ENCODE measurements at places on chromosomes 16 and 17.

- DNase-seq: peak; percentile 78
These were observed 19.6 kb upstream of the TNFRSF13B start for GRCh38 chr17:16991349-16992009.

DNA sequence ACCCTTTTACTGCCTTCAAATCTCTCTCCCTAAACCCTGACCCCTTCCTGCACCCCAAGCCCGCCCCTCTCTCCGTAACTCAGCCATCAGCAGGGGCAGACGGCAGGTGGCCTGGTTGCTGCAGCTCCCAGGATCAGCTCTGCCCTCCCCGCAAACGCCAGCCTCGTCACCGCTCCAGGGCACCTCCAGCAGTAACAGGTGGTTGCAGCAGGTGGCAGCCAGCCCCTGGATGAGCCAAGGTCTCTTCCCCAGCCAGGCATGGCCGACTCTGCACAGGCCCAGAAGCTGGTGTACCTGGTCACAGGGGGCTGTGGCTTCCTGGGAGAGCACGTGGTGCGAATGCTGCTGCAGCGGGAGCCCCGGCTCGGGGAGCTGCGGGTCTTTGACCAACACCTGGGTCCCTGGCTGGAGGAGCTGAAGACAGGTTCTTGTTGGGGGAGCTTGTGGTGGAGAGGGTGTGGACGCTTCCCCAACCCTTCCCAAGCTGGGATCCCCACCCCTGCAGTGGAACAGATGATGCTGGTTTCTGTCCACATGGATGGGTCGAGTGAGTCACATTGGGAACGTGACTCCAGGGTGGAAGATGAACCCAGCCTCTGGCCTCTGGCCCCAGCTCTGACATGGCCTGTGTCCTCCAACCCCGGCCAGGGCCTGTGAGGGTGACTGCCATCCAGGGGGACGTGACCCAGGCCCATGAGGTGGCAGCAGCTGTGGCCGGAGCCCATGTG, 558 bp downstream of the HSD3B7 start:
- no peak for DNase-seq

GRCh38 chr16:57883953-57884654, 81.8 kb upstream of the KIFC3 start:
- no peak for DNase-seq

GRCh38 chr17:67573987-67574657, 143.6 kb upstream of the NOL11 start:
- no peak for DNase-seq

DNA sequence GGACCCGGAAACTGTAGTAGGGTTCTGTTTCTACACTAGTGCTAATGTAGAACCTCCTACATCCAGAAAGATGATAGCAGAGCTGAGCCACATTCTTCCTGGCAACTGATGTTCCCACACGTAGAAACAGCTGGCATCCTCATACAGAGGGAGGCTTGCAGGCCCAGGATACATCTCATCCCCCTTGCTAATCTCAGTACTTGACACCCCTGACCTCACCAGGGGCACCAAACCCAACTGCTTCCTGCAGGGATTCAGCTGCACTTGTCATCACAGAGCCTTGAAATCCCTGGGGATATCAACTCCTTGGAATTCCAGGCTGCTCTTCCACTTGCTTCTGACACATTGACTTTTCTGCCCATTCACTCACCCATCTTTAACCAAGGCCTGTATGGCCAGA, 75.2 kb upstream of the HSBP1 start:
- DNase-seq: no peak

GRCh38 chr16:21208446-21209230, 2.7 kb downstream of the ZP2 start:
- DNase-seq: no peak

GRCh38 chr17:34579979-34580684, 750 bp downstream of the TMEM132E start:
- DNase-seq: no peak

DNA sequence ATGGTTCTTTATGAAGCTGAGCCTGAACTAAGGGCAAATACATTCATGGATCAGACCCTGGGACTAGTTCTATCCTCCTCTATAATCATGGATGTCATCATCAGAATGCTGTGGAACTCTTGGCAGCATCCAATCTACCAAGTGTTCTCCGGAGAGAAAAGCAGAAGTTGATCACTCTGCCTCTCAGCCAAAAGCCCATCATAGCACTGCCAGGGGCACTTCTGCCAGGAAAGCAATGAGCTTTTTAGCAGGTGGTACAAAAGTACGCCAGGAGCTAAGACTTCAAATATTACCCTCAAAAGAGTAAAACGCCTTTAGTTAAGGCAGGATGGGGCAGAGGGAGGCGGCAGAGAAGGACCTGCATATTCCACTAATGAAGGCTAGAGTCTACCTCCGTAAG, 279.0 kb downstream of the SLC39A11 start:
- no peak for DNase-seq

DNA sequence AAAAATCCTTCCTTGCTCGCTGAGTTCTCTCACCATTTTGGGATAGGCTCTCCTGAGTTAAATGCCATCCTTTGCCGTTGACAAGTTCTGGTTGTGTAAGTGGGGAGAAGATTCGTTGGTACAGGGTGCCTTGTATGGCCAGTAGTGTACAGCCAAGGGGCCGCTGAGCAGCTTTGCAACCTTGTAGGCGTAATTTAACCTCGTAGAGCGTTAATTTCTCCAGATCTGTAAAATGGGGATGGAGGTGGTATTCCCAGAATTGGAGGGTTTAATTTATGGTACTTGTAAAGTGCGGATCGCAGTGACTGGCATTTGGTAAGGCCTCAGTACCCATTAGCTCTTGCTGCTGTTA, 1.4 kb downstream of the ARSG start:
- DNase-seq: no peak

DNA sequence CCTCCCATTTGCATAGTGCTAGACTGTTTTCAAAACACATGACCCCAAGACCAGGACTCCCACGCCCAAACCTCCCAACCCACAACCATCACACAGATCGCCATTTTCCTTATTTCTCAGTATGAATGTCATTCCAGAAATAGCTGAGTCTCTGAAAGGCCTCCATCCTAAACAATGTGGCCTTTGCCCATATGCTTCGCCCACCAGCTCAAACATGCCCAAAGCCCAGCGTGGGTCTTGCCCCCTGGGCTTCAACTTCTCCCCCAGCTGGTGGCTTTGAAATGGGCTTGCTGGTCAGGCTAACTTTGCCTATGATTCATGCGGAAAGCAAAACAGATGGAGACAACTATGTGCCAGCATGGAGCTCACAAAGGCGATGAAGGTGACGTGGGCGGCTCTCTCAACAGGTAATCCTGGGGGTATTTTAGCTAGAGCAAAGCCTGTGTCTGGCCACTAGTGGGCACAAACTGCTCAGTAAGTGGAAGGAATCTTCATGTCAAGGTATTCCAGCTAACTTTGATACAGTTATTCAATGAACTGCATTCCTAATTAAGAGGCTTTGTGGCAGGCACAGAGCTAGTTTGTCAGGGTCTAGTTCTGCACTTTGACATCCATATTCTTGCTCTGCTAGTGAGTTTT, 17.1 kb downstream of the PMP22 start:
- no peak for DNase-seq

GRCh38 chr17:51004249-51004648, 116.4 kb downstream of the SPAG9 start:
- no peak for DNase-seq

- DNase-seq: no peak
These were observed 19.3 kb downstream of the PLD6 start for GRCh38 chr17:17186551-17187505.

- DNase-seq: no peak
These were observed 6.2 kb upstream of the ABCA8 start for GRCh38 chr17:68961214-68961882.

- no peak for DNase-seq
These were observed 296.1 kb downstream of the SOX9 start for GRCh38 chr17:72416905-72417304.

GRCh38 chr17:79182176-79183042, 107.8 kb downstream of the ENGASE start:
- no peak for DNase-seq

GRCh38 chr17:76382351-76382802, 2.0 kb upstream of the SPHK1 start:
- no peak for DNase-seq

GRCh38 chr17:70119983-70120382, 45.0 kb downstream of the KCNJ16 start:
- no peak for DNase-seq

- DNase-seq: no peak
These were observed 178.8 kb upstream of the PSMD7 start for GRCh38 chr16:74117798-74118197.

DNA sequence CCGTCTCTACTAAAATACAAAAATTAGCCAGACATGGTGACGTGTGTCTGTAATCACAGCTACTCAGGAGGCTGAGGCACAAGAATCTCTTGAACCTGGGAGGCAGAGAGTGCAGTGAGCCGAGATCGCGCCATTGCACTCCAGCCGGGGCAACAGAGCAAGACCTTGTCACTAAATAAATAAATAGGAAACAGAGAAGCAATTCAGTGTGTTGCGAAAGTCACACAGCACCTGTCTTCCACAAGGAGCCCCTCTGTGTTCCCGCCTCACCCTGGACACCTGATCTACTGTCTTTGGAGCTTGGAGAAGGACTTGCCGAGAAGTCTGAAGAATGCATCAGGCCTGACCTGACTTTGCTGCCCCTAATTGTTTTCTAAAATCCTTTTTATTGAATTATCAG, 3.5 kb upstream of the CDH1 start:
- no peak for DNase-seq

- DNase-seq: no peak
These were observed 123.6 kb downstream of the RBFOX1 start for GRCh38 chr16:7456211-7456610.

GRCh38 chr16:30368792-30369090, 1.6 kb downstream of the TBC1D10B start:
- DNase-seq: no peak

Measured in stimulated activated CD4-positive, alpha-beta T cell treated with anti-CD3 and anti-CD28 coated beads, Interleukin-4, amount 100 ng/mL, for 48 hours (primary cell).